Fibroblast of the conjunctiva (primary cell): ENCODE measurements at places on chromosomes 16 and 17.
A peak's percentile ranks its signal among the peaks of the same experiment; 100 is the strongest.

GRCh38 chr16:59634004-59634579, 900.0 kb upstream of the GOT2 start:
- peak; percentile 36 for DNase-seq

GRCh38 chr17:45229681-45230409, 8.2 kb downstream of the FMNL1 start:
- no peak for DNase-seq

- DNase-seq: no peak
These were observed 35.2 kb upstream of the HS3ST3A1 start for GRCh38 chr17:13636951-13637350.

DNA sequence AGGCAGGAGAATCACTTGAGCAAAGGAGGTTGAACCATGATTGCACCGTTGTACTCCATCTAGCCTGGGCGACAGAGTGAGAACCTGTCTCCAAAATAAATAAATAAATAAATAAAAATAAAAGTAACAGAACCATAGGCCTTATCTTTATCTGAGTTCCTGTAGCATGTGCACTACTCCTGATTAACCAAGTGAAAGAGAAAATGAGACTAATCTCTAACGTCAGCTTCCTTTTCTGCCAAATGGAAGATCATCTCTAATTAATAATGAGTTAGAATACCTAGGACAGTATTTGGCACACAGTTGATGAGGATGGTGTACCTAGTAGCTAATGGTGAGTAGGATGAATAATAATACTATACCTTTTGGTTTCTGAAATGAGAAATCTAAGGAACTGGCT, 520.4 kb downstream of the WWOX start:
- DNase-seq: no peak

- no peak for DNase-seq
These were observed 155.7 kb upstream of the NOL11 start for GRCh38 chr17:67562005-67562404.

- peak; percentile 47 for DNase-seq
These were observed 33.0 kb downstream of the MPRIP start for GRCh38 chr17:17075125-17075781.

GRCh38 chr16:77591347-77591746, 131.0 kb upstream of the NUDT7 start:
- DNase-seq: no peak

- DNase-seq: no peak
These were observed 43.1 kb downstream of the COX10 start for GRCh38 chr17:14112407-14112806.

GRCh38 chr17:19461681-19462080, 50.6 kb downstream of the RNF112 start:
- no peak for DNase-seq

DNA sequence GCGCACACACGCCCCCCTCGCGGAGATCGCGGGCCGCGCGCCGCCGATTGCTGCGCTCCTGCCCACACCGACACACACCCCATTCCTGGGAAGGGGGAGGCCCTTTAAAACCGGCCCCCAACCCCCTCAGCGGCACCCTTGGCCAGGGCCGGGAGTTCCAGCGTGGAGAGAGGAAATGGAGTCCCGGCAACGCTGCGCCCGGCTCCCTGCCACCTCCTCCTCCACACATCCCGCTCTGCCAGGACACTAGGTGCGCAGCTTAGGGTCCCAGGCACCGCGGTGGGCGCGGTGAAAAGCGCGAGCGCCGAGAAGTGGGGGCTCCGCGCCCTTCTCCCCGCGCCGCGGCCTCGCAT, 397 bp downstream of the CDC42EP4 start:
- DNase-seq: no peak

GRCh38 chr17:29789196-29790170, 140.5 kb downstream of the SSH2 start:
- DNase-seq: no peak

DNA sequence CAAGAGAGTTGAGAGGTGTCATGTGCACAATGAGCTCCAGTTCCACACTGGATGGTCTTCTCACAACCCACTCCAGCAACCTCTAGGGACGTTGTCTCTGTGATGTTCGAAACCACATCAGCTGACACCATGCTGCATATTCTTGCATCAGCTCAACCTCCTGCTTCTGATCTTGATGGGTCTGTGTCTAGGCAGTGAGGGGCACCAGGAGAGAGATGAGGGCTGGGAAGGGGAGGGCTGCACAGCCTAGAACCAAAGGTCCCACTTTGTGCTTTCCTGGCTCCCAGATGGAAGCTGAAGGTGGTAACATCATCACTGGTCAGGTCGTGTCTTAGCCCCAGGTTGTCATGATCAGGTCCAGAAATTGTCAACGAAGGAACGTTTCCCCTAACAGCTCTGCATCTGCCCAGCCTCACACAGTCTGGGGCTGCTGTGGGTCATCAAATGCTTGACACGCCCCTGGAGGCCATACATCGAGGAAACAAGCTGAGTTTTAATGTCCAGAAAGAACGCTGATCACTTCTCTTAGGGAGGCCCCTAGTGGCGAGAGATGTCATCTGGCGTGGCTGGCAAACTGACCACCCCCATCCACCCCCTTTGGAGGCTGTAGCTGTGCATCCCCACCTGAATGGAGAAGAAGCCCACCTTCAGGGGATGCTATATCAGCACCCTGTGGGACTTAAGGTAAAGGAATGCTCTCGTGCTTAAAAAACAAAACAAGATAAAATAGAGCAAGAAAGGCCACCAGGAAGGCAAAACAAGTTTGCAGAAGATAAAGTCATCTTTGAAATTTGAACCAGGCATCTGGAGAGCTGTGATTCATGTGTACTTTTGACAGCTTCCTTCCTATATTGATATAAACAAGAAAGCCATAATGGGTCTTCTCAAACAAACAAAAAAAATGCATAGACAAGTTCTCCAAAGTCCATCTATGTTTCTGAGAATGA, 58.3 kb downstream of the WIPI1 start:
- peak; percentile 74 for DNase-seq

- no peak for DNase-seq
These were observed 145.2 kb upstream of the CIBAR2 start for GRCh38 chr16:85257483-85257882.

DNA sequence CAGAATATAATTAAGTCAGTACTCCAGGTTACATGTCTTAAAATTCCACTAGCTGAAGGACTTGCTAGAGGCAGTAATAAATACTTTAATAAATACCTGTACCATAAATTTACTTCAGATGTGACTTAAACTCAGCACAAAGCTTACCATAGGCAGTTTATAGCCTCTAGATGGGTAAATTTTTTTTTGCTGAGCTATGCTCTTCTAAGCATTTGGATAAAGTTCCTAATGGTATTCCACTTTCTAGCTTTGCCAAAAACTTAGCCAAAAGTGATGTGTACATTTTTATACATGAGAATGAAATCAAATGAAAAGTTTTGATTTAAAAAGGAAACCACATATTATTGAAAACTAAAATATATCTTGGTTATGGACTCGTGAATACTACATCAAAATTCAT, 63.7 kb upstream of the DHX40 start:
- DNase-seq: no peak

DNA sequence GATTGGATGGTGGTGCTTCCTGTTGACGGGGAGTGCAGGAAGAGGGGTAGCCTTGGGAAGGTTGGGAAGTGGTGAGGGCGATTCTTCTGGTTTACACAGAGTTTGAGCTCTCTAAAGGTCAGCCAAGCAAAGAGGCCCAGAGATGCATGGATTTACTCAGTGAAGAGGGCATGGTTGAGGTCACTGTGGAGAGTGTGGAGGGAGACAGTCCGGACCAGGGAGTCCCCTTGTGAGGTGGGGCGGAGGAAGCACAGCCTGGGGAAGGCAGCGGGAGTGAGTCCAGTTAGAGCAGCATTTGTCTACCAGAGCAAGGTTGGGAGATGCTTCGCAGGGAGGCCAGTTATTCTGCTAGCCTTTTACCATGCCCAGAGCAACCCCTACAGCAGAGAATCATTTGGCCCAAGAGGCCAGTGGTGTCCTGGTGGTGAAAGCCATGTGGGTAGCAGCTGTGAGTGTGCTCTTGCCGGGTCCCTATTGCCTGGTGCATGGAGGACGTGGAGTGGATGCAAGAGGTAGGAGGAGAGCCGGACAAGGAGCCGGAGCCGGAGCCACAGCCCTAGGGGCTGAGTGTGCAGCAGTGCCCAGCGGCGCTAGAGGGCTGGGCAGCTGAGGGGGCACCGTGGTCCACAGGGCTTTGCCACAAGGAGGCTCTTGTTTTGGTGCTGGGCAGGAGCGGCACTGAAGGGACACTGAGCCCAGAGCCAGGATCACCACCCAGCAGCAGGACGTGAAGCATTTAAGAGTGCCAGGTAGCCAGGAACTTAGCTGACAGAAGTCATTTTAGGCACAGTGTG, 27.7 kb downstream of the PRMT7 start:
- no peak for DNase-seq

- no peak for DNase-seq
These were observed 187.7 kb downstream of the XYLT1 start for GRCh38 chr16:17283016-17283415.

DNA sequence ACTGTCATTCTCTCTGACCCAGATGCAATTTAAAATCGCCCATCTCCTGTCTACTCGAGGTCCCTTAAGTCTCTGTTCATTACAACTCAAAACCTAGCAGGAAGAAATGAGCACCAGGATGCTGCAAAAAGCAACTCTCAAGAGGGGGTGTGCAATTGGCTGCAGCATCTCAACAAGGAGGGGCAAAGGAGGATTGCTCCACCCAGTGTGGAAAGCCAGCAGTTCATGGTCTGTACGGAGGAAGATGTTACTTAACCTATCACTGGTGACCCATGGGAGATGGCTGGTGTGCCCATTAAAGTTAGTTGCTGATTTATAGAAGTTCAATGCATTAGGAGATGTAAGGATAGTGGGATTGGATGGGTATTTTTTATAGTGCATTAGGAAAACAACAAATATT, 147.4 kb downstream of the CDK5R1 start:
- no peak for DNase-seq

DNA sequence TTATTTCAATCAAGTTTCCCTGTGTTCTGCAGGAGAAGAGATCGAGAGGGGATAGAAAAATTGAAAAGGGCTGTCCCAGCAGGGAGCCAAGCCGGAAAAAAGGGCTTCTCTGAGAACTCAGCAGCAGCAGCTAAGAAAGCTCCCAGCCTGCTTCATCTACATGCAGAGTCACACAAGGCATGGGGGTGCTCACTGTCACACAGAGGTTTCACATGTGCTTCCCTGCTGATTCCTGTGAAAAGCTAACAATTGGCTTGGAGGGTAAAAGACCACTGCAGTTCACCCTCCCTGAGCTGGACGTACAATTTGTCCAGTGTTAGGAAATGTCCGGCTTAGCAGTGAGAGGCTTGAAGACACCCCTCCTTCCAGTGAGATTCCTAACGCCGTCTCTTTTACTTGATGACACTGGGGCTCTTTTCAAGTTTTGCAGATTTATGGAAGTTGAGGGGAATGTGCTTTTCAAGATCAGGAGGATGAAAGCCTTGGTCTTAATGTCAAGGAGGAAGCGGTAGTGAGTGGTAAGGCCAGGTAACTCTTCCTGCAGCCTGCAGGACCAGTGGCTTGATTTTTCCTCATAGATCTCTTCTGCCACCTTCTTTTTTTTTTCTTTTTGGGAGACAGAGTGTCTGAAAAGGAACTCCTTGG, 85.6 kb downstream of the WNT3 start:
- DNase-seq: no peak

GRCh38 chr17:6701719-6702118, 11.4 kb downstream of the SLC13A5 start:
- DNase-seq: no peak

DNA sequence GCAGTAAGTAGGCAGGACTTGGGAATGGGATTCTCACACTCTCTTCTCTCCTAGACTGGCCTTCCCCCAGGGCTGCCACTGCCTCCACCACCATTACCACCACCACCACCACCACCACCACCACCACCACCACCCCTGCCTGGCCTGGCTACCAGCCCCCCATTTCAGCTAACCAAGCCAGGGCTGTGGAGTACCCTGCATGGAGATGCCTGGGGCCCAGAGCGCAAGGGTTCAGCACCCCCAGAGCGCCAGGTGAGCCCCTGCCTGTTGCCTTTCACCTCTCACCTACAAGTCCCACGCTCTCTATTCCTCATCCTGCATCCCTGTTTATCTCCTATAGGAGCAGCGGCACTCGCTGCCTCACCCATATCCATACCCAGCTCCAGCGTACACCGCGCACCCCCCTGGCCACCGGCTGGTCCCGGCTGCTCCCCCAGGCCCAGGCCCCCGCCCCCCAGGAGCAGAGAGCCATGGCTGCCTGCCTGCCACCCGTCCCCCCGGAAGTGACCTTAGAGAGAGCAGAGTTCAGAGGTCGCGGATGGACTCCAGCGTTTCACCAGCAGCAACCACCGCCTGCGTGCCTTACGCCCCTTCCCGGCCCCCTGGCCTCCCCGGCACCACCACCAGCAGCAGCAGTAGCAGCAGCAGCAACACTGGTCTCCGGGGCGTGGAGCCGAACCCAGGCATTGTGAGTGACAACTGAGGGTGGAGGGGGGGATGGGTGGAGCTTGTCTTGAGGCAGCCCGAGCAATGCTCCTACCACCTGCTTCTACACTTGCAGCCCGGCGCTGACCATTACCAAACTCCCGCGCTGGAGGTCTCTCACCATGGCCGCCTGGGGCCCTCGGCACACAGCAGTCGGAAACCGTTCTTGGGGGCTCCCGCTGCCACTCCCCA, 7.9 kb upstream of the TMEM88 start:
- DNase-seq: no peak

DNA sequence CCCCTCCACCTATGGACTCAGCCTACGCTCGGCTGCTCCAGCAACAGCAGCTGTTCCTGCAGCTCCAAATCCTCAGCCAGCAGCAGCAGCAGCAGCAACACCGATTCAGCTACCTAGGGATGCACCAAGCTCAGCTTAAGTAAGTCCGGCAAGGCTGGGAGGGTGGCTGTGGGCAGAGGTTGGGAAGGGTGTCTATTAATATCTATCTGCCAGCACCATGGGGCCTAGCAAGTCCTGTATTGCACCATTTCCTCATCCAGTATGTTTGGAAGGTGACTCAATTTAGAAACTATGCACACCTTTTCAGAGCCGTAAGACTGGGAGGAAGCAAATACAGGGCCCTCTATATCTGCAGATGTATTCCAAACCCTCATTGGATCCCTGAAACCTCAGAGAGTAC, 45.0 kb upstream of the ARHGAP44 start:
- no peak for DNase-seq

DNA sequence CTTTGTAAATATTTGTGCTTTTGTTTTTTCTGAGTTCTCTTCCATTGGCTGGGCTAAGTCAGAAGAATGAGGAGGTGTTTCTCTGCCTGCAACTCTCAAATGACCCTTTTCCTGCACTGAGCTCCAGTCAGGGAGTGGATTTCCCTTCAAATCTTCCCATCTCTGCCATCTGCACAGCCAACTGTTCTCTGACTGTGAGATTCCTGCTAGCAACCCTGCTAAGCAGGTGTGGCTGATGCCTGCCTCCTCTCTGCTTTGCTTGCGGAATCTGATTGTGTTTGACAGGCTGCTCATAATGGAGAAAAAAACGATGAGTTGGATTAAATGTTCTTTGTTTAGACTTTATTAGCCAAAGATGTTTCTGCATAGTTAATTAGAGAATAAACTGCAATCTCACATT, 519.8 kb downstream of the TMEM114 start:
- no peak for DNase-seq

- DNase-seq: no peak
These were observed 78.7 kb upstream of the LGALS9 start for GRCh38 chr17:27552276-27552732.
